Colonic mucosa (tissue), 4 donors: ENCODE measurements at places on chromosomes 7 and 10. TPM values are rescaled to one million over a fixed set of nuclear protein-coding genes. Genes with fewer than 3 reads are reported as not detected.

Gene STEAP2
- total RNA-seq, result 19.7 TPM

Gene ABCA13
- 1.7 TPM for total RNA-seq

Gene PON1
- not detected for total RNA-seq

Gene AFAP1L2
- total RNA-seq, result 13.7 TPM

Gene DNAJC12
- 6.9 TPM for total RNA-seq

Gene TEX36
- total RNA-seq, result not detected

Gene SPDYE1
- total RNA-seq, result not detected

Gene ANKRD2
- 0.24 TPM for total RNA-seq

Gene C10orf53
- not detected for total RNA-seq

Gene RET
- total RNA-seq, result 1.9 TPM

Gene ELMO1
- 4.2 TPM for total RNA-seq

Gene ZNF32
- total RNA-seq, result 17.7 TPM

Gene NMT2
- total RNA-seq, result 14.4 TPM

Gene GIMAP6
- total RNA-seq, result 7.1 TPM

Gene UCN3
- total RNA-seq, result 4.0 TPM

Gene SEMA3A
- total RNA-seq, result 14.2 TPM

Gene SFXN2
- total RNA-seq, result 27.6 TPM

Gene ENKUR
- total RNA-seq, result 0.48 TPM

Gene MOGAT3
- total RNA-seq, result 47.7 TPM

Gene GDF2
- not detected for total RNA-seq

Gene STRA8
- not detected for total RNA-seq

Gene STK17A
- 30.6 TPM for total RNA-seq

Gene KNDC1
- total RNA-seq, result 0.32 TPM

Gene PRSS37
- not detected for total RNA-seq

Gene PROSER2
- 12.9 TPM for total RNA-seq

Gene SUV39H2
- 20.2 TPM for total RNA-seq

Gene TMEM120A
- total RNA-seq, result 94.1 TPM

Gene MKI67
- total RNA-seq, result 40.2 TPM

Gene KLHL7
- total RNA-seq, result 16.5 TPM

Gene HELLS
- 81.1 TPM for total RNA-seq

Gene MDH2
- total RNA-seq, result 337 TPM

Gene FAM25C
- not detected for total RNA-seq

Gene SPOCK2
- total RNA-seq, result 6.5 TPM

Gene MSMB
- total RNA-seq, result not detected

Gene CCNY
- total RNA-seq, result 68.6 TPM

Gene YWHAG
- 104 TPM for total RNA-seq

Gene SFXN4
- 29.4 TPM for total RNA-seq

Gene CRPPA
- 1.9 TPM for total RNA-seq

Gene GLCCI1
- 7.5 TPM for total RNA-seq

Gene KIF20B
- 13.6 TPM for total RNA-seq

Gene SYNPO2L
- 0.05 TPM for total RNA-seq

Gene EPHB6
- total RNA-seq, result 1.5 TPM

Gene ARHGAP22
- total RNA-seq, result 0.86 TPM

Gene LRRC17
- total RNA-seq, result 0.91 TPM

Gene RGS10
- 23.6 TPM for total RNA-seq

Gene STEAP1B
- 0.21 TPM for total RNA-seq

Gene TAS2R3
- total RNA-seq, result 0.58 TPM

Gene ITIH5
- total RNA-seq, result 15.6 TPM

Gene MBLAC1
- 4.1 TPM for total RNA-seq

Gene MET
- total RNA-seq, result 45.3 TPM

Gene UCMA
- total RNA-seq, result not detected

Gene EFCAB10
- not detected for total RNA-seq

Gene C7orf57
- not detected for total RNA-seq

Gene MINPP1
- 24.0 TPM for total RNA-seq

Gene CHST15
- 10.2 TPM for total RNA-seq

Gene PLXNA4
- total RNA-seq, result 0.77 TPM

Gene CCDC3
- 2.1 TPM for total RNA-seq
